Fibroblast of skin of right quadriceps (primary cell): ENCODE measurements at places on chromosomes 3 and 15.

DNA sequence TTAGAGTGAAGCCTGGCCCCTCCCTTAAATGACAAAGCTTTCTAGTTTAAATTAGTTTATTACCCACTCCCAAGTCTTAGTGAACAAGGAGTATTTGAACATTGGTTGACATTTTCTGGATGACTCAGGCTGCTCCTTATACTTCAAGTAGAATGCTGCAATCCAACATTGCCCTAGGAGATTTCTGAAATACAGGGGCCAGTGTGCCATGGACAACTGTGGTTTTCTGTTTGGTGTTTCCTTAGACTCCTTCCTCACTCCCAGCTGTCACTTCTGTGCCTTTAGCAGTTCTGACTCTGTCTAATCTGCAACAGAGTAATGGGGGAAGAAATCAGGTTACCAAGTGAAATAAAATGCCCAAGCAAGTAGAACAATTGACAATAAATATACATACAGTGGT is 116.1 kb upstream of the P2RY1 start:
- DNase-seq, result no peak

DNA sequence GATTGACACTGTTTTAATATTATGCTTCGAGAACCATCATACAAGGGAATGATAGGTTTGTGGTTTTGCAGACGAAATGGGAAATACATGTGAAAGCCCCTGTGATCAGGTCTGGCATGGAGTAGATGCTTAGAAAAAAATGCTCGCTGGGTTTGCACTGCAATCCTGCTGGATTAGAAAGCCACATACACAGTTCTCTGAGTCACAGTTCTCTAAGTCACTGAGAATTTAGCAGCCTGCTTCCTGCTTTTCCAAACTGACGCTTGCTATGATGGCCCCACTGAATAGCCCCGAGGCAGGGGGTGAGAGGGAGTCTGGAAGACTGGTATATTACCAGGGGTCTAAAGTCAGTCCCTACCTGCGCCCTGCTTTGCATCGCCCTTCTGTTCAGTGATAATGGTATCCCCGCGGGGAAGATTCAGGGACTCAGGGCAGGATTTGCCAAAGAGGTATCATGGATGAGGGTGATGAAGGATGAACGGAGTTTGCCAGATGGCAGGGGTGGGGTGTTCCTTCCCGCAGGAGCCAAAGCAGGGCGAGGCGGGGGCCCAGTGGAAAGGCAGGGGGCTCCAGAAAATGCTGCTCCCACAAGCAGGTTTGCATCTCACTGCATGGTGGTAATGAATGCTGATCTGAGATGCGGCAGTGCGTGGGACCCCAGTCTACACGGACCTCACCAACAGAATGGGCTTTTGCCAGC is 82.3 kb downstream of the IQSEC1 start:
- peak; percentile 87 for DNase-seq

GRCh38 chr15:78370013-78370412 is 29.9 kb downstream of the CRABP1 start:
- no peak for DNase-seq

DNA sequence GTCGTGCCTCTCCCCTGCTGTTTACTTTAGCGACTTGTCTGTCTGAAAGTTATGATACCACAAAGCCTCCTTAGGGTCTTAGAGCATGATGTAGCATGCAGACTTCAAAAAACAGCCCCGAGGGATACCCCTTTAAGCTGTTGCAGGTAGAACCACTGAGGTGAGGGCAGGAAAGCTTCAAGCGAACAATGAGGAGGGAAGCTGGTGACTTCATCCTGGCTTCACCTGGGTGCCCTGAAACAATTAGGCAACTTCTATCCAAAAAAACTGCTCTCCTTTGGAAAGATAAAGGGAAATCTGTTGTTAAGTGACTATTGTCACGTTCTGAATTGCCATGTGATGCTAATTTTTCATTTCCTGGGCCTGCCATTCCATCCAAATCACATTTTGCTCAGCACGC is 231.6 kb downstream of the SOX2 start:
- no peak for DNase-seq

DNA sequence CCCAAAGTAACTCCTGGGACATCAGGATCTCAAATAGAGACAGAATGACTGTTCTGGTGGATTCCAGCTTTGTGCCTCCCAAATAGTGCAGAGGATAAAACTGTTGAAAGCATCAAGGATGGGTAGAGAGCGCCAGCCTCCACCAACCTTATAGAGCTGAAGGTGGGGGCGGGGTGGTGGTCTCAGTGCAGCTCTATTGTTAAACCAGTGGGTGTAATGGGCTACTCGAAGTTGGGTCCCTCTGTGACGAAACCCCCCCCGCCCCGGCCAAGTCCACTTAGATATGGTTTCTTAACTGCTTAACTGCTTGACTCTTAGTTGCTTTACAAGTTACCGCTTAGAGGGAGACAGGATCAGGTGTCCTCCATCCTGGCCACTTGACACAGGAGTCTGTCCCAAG is 22.7 kb downstream of the DHX30 start:
- no peak for DNase-seq

GRCh38 chr3:176615826-176616225 is 581.5 kb downstream of the TBL1XR1 start:
- peak; percentile 62 for DNase-seq

DNA sequence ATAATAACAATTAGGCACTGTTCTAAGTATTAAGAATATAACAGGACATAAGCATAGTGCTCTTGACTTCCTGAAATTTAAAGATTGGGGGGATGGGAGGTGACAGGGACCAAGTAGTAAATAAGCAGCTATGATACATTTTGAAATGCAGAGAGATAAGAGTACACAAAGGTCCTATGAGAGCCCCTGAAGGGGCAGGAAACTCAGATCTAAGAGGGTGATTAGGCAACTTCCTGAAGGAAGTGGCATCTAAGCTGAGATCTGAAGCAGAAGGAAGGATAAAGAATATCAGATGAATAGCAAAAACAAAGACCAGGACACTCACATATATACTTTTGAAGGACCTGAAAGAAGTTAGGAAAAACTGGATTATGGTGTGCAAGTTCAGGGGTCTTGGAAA is 415.2 kb upstream of the FRG2C start:
- DNase-seq, result no peak

- DNase-seq, result no peak
Measured at GRCh38 chr15:36707884-36708435, 128.5 kb downstream of the CDIN1 start.

GRCh38 chr3:196356556-196356955 is 18.4 kb upstream of the TM4SF19 start:
- DNase-seq, result no peak

GRCh38 chr3:134197681-134198261 is 52.9 kb downstream of the RYK start:
- peak; percentile 69 for DNase-seq

DNA sequence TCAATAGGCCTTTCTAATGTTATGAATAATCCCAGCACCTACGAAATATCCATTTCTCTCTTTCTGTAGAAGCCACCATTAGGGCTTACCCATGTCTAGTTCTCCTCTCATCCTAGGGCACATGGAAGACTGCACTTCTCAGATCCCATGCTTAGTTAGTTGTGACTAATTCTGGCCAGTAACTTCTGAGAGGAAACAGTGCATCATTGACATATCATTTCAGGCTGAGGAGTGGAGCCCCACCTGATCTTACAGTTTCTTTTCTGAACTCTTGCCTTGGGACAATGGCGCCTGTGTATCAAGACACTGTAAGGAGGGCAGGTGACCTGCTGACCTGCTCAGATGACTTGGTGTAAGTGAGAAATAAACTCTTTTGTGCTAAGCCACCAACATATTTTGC is 39.4 kb upstream of the TBL1XR1 start:
- DNase-seq, result no peak

DNA sequence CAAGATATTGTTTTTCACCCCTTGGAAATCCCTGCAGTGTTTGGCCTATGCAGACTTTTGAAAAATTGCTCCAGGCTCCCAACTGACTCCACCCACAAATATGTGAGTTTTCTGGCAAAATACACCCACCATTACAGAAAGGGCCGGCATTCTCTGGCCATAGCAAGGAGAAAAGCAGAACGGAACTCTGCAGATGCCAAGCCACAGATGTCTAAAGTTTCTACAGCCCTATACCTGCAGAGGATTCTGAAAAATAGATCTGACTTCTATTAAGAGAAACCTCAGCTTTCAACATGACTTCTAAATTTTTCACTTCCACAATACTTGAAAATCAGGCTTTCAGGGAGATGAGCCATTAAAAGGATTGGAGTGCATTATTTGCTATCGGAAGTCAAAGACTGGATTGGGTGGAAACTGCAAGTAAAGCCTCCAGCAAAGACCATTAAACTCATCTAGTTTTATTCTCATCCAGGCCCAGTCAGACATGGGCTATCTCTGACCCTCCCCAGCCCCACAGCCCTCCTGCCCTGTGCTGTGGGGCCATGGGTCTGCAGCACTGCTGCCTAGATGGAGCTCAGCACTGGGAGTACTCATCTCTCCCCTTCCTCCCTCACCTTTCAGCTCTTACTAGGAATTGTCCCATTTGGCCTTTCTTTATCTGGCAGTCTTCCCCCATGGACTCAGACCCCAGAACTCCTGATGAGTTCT is 243.1 kb upstream of the GOLGA6L4 start:
- no peak for DNase-seq

DNA sequence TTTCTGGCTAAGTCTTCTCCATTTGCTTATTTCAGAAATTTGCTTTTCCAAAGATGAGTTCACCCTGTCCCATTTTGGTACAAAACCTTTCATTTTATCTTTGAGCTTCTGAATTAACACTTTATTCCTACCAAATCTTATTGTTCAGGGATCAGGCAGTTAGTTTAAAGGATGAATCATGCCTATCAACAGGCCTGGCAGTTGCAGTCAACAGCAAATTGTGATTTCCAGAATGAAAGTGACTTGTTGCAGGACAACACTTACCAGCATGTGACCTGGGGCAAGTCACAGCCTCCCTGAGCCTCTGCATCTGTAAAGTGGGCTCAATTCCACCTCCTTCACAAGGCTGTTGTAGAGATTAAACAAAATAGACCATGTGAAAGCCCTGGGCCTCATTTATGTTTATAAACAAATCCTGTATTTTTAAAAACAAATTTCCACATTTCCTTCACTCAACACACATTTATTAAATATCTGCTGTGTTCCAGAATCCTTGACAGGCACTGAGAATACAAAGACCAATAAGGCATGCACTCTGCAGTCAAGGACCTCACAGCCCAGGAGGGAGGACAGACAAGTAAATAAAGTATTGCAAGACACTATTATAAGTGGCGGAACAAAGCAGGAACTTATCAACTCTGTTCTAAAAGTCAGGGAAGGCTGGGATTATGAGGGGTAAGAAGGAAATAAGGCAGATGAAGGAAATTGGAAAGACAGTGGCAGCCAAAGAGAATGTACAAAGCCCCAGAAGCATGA is 359.1 kb upstream of the IL12A start:
- DNase-seq, result no peak

- DNase-seq, result no peak
Measured at GRCh38 chr15:32716915-32717425, 834 bp upstream of the GREM1 start.

DNA sequence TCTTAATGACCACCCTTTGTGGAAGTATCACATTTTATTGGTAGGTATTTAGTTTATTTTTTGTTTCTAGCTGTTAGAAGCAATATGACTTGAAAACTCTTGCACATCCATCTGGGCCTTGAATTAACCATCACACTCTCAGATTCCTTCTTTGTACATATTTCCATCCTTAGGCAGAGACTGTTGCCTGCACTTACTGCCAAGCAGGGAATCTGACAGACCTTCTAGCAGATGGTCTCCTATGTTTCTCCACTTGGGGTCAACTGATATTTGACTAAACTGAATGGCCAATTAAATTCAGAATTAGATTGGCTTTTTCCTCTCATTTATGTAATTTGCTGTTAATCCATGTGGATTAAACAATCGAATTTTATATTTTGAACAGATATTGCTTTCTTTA is 324.9 kb upstream of the TGFBR2 start:
- DNase-seq, result no peak

DNA sequence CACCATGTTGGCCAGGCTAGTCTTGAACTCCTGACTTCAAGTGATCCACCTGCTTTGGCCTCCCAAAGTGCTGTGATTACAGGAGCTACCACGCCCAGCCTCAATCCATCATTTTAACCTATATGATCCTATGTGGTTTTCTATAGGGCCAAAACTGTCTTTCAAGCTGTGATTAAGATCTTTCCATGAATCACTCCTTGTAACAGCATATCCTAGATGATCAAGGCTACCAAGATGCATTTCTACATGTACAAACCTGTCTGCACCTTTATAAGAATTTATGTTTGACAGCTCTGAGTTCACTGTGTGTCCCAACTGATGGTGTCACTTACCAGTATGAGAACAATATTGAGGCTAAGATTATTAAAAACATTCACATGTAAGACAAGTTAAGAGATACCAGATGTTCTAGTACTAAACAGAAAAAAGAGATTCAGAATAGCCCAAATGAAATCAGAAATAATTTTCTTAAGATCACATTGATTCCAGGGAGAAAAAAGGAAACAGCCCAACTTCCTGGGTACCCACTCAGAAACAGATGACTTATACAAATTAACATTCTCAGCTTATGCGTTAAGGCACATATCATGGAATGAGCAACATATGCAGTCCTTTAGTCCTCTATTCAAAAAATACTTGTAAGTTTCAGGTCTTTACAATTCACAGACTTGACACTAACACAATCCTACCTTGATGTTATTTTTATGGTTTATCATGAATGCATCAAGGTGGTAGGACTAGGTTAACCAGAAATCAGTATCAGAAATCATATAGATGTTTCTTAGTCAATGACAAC is 24.8 kb upstream of the PPIB start:
- peak; percentile 32 for DNase-seq

DNA sequence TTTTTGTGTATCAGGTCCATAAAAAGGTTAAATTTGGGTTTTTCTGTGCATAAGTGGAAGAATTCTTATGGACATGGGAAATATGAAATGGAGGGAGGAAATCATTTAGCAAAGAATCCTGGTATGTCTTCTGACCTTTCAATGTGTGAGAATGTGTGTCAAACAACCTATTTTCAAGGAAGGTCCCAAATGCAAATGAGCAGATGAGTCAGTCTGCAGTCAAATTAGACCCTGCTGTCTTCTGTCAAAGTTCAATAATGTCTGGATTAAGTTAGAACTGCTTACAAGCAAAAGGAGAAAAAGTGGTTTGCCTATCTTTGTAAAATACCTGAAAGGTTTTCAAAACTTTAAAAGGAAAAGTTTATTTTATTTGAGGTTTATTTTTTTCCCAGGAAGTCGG is 15.3 kb downstream of the FBN1 start:
- DNase-seq, result no peak

DNA sequence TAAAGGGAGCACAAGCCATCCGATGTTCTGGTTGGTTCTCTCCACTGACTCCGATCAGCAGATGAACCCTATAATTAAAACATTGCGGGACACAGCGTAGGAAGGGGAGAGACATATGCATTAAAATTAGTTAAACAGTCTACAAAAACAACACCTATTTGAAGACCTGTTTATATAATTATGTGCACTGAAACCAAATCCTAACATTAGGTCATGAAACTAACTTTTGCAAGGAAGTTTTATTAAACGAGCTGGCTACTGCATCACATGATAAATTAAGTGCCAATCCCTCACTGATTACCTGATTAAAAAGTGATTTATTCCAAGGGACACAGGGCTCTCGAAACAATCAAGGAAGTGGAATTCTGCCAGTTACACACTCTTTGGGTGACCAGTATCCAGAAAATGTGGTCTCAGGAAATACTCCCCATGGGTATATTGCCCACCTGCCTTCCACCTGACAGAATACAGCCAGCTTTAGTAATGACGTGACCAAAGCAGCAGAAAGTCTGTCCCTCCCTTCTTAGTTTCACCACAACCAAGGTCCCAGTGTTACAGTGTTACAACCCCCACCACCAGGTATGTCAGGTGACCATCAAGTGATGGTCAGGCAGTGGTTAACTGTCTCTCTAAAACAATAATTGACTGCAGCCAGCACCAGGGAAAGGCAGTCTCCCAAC is 69.5 kb downstream of the HERC1 start:
- DNase-seq, result no peak

- peak; percentile 15 for DNase-seq
Measured at GRCh38 chr15:95549168-95549738, 781.2 kb upstream of the NR2F2 start.
